ENCODE measurements at places on chromosomes 13 and 19.

- DNase-seq = no peak
These were observed 328.4 kb downstream of the TEX29 start for GRCh38 chr13:111648885-111649284.

- no peak for DNase-seq
These were observed 9.9 kb downstream of the ARL11 start for GRCh38 chr13:49638030-49638743.

GRCh38 chr19:58566989-58567388 lies 6.1 kb downstream of the MZF1 start:
- no peak for DNase-seq

GRCh38 chr19:1210227-1210538 lies 4.6 kb downstream of the STK11 start:
- DNase-seq = no peak

- no peak for DNase-seq
These were observed 35.3 kb upstream of the NPAS1 start for GRCh38 chr19:46984077-46985010.

GRCh38 chr19:45110851-45111266 lies 17.9 kb downstream of the PPP1R37 start:
- no peak for DNase-seq

- DNase-seq = no peak
These were observed 101.0 kb downstream of the PDS5B start for GRCh38 chr13:32687275-32687674.

DNA sequence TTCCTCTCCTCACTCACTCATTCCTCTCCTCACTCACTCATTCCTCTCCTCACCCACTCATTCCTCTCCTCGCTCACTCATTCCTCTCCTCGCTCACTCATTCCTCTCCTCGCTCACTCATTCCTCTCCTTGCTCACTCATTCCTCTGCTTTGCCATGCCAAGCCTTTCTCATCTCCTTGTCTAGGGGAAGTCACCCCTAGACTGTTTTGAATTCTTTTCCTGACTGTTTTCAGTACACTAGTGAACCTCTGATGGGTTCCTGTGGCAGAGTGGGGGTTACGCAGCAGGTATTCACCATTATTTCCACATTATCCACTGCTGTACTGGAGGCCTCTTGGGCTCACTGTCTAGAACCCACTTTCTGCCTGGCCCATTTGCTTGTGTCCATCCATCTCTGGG lies 1.2 kb downstream of the CYP4F8 start:
- no peak for DNase-seq

DNA sequence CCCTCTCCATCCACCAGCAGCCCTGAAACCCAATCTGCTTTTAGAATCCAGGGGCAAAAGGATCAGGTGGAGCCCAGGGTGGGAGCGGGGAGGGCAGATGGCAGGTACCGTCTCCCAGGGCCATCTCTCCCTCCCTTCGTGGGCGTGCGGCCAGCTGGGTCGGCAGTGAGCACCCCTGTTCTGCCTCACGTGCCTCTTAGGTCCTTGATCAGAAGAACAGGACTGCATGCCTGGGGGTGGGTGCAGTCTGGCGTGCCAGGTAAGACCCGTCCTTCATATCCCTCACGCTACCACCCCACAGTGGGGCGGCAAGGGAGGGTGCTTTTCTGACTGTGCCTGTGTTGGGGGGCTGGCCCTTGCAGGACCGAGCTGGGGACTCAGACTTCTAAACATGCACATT lies 2.0 kb downstream of the SLC8A2 start:
- DNase-seq = no peak

DNA sequence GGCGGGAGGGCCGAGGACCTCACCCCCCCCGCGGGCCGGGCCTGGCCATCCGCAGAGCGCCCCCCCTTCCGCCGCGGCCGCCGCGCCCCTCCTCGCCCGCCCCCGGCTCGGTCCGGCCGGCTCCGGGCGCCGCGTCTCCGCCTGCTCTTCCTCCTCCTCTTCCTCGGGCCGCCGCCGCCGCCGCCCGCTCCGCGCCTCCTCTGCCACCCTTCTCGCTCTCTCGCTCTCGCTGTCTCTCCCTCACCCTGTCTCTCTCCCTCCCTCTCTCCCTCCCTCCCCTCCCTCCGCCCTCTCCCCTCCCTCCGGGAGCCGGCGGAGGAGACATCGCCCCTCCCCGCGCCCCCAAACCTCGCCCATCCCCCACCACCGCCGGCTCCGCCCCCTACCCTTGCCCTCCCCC lies at the start of gene SHANK1:
TSS of gene SHANK1 (minus strand) at position 237 of the 400 bp plus-strand sequence. CDS start 2,883 bp downstream, outside the sequence.
- no peak for DNase-seq

GRCh38 chr13:110811771-110812120 lies 98.2 kb downstream of the ING1 start:
- no peak for DNase-seq

DNA sequence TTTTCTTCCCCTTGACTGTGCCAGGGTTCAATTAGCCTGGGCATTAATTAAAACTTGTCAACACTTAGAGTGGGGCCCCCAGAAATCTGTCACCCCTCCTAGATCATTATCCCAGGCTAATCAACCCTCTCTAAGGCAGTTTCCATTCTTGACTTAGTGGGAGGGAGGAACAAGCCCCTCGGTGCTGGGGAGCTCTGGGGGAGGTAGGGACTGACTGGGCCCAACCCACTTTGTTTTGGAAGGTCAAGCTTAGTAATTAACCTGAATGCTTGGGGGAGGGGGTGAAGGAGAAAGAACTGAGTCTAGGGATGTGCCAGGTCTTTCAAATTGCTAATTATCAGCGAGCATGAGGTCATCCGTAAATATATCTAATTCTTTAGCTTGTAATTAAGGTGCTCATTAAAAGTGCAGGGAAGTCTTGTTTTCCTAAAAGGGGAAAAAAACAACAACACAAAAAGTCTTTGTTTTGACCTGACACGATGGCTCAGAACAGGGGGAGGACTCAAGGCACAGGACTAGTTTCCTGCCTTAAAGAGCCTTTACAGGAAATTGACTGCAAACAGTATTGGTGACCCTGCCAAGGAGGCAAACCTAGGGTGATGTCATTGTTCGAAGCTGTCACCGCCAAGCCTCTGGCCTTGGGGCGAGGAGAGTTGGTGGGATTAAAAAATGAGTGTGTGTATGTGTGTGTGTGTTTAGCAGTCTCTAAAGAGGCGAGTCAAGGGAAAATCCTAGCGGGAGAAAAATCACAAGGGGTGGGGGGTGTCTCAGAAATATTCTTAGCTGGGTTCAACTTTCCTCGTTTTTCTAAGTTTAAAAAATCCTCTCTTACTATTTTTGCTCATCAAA lies 19.4 kb downstream of the ACTN4 start:
- no peak for DNase-seq

GRCh38 chr13:114054264-114054663 lies 78.2 kb downstream of the RASA3 start:
- DNase-seq = no peak

DNA sequence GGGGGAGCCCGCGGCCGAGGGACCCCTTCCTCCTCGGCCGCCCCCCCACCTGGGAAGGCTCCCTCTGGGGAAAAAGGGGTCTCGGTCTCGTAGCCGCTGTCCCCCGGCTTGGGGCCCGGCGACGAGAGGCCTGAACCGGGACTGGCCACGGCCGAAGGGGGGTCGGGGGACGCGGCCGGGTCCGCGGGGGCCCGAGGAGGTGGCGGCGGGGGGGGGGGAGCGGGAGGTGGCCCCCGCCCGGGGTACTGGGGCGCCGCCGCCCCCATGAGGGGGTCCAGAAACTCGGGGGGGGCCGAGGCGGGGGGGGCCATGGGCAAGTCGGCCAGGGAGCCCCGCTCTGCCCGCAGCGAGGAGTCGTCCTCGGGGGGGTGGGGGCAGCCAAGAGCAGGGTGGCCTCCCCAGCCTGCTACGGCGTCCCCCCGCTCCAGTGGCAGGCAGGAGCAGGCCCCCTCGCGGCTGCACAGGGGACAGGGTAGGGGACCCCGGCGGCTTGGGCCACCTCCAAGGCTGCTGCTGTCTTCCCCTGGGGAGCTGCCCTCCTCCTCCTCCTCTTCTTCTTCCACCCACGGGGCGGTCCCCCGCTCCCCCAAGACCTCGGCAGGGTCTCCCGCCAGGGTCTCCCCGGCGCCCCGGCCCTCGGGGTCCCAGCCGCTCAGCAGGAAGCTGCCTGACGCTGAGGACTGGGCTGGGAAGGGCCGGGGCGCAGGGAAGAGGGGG lies 12.9 kb downstream of the LMTK3 start:
- DNase-seq = no peak
